ENCODE measurements at places on chromosomes 7 and 10. TPM values are rescaled to one million over a fixed set of nuclear protein-coding genes. Genes with fewer than 3 reads are reported as not detected.

Gene PON1
- not detected for total RNA-seq

Gene CCDC3
- 2.4 TPM for total RNA-seq

Gene LIPM
- not detected for total RNA-seq

Gene UBE3C
- 61.4 TPM for total RNA-seq

Gene ABCB8
- 21.6 TPM for total RNA-seq

Data from pericardium fibroblast (primary cell).